ENCODE measurements at places on chromosomes 4 and X.

DNA sequence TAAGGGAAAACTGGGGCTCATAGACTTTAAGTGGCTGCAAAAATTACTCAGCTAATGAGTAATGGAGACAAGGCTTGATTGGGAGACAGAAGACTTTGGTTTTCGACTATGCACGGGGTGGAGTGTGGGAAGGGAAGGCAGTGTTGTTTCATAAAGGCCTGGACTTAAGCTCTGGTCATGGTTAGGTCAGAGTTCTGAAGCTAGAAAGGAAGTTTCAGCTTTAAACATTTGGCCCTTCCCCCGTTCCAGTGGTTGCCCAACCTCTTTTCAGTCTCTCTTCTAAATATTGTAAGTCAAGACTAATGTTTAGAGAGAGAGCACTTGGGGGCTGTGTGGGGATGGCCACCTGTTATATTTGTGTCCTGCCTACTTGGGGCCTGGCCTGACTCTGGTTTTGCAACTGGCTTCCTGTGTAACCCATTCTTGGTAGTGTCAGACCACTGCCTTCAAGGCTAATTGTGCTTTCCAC is 21.0 kb downstream of the MSN start:
- peak overlapping the region; percentile 30 for H3K27ac ChIP-seq
- no peak for DNase-seq
- H3K36me3 ChIP-seq, result no peaks in the 10 kb centered on the region

GRCh38 chr4:41559940-41560516 is 22.1 kb downstream of the LIMCH1 start:
- no peaks in the 10 kb centered on the region for H3K4me1 ChIP-seq
- H3K4me3 ChIP-seq, result no peak overlapping the region
- H3K36me3 ChIP-seq, result no peaks in the 10 kb centered on the region
- no peak for DNase-seq
- H3K27ac ChIP-seq, result no peak overlapping the region

DNA sequence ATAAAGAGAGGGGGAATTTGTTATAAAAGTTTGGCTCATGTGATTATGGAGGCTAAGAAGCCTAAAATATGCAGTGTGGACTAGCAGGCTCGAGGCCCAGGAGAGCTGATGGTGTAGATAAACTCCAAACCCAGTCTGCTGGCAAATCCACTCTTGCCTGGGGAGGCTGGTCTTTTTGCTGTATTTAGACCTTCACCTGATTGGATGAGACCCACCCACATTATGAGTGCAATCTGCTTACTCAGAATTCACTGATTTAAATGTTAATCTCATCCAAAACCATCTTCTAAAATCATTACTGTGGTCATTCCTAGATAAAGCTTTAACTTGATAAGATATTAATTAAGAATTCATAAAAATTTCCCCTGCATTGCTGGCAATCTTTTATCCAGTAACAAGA is 473.2 kb downstream of the TMA16 start:
- no peak overlapping the region for H3K27ac ChIP-seq
- no peaks in the 10 kb centered on the region for H3K4me1 ChIP-seq
- no peaks in the 10 kb centered on the region for H3K27me3 ChIP-seq
- no peaks in the 10 kb centered on the region for H3K36me3 ChIP-seq
- no peak for DNase-seq
- no peak overlapping the region for H3K4me3 ChIP-seq

DNA sequence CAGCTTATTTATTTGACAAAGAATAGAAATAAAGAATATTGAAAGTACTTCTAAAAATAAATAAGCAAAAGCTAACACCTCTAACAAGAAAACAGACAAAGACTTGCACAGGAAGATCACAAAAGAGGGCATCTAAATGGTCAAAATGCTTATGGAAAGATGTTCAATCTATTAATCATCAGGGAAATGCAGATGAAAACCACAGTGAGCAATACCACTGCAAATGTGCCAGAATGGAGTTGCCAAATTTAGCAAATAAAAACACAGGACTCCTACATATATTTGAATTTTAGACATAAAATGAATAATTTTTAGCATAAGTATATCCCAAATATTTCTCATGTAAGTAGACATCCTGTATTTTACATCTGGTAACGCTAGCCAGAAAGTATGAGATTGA is 56.1 kb upstream of the HPGD start:
- H3K4me3 ChIP-seq, result no peak overlapping the region
- H3K4me1 ChIP-seq, result no peaks in the 10 kb centered on the region
- H3K27me3 ChIP-seq, result no peaks in the 10 kb centered on the region
- no peak for DNase-seq
- no peak overlapping the region for H3K27ac ChIP-seq
- no peaks in the 10 kb centered on the region for H3K36me3 ChIP-seq

- no peak overlapping the region for H3K27ac ChIP-seq
- DNase-seq, result no peak
- no peaks in the 10 kb centered on the region for H3K4me1 ChIP-seq
- no peak overlapping the region for H3K4me3 ChIP-seq
- no peaks in the 10 kb centered on the region for H3K27me3 ChIP-seq
- H3K36me3 ChIP-seq, result no peaks in the 10 kb centered on the region
Measured at GRCh38 chrX:120429776-120430540, 39.1 kb downstream of the LAMP2 start.

DNA sequence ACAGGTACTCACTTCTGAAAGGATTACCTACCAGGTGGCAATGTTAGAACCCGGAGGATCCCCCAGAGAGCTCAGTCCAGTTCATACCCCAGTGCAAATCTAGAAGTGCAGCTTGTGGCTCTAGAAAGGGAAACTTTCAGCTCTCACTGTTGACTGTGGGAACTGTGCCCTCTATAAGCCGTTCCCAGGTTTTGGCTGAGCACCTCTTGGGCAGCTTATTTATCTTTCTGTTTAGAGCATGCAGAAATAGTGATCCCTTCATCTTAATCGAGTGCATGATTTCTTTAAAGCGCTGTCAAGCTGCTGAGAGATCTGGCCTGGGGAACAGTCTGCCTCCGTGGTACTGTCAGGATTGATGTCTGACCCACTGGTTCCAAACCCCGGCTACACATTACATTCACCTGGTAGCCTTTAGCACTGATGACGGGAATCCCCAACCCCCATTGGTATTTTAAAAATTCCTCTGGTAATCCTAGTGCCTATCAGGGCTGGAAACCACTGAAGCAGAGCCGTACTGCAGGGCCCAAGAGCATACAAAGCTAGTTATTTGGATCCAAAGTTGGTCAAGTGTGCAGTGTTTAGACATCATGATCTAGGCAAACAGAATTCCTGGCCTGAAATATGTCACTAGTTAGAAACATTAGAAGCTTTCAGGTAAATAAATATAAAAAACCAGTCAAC is 103.2 kb downstream of the KLHL8 start:
- no peaks in the 10 kb centered on the region for H3K27me3 ChIP-seq
- peaks cover 47% of the 10 kb centered on the region for H3K4me1 ChIP-seq
- H3K36me3 ChIP-seq, result peaks cover 38% of the 10 kb centered on the region
- no peak overlapping the region for H3K4me3 ChIP-seq
- no peak for DNase-seq

DNA sequence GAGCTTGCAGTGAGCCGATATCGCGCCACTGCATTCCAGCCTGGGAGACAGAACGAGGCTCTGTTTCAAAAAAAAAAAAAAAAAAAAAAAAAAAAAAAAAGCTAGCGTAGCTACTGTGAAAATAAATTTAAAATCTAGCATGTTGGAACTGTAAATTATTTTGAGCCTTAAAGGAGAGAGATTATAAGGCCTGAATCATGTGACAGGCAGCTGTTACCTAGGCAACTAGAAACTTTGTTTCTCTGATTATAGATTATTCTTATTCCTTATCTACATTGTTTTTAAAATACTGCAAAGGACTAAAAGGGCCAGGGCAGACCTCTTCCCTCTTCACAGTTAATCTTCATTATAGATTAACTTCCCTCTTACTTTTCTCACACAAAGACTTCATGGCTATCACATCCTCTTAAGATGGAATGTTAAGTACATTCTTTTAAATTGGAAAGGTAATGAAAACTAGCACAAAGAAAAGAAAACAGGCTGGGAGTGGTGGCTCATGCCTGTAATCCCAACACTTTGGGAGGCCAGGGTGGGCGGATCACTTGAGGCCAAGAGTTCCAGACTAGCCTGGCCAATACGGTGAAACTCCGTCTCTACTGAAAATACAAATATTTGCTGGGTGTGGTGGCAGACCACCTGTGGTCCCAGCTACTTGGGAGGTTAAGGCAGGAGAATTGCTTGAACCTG is 21.1 kb upstream of the PDS5A start:
- no peak overlapping the region for H3K4me3 ChIP-seq
- H3K27ac ChIP-seq, result no peak overlapping the region
- DNase-seq, result no peak
- no peaks in the 10 kb centered on the region for H3K36me3 ChIP-seq
- H3K27me3 ChIP-seq, result no peaks in the 10 kb centered on the region
